T47D (cell line): ENCODE measurements at places on chromosomes 1 and 21.
A peak's percentile ranks its signal among the peaks of the same experiment; 100 is the strongest.

DNA sequence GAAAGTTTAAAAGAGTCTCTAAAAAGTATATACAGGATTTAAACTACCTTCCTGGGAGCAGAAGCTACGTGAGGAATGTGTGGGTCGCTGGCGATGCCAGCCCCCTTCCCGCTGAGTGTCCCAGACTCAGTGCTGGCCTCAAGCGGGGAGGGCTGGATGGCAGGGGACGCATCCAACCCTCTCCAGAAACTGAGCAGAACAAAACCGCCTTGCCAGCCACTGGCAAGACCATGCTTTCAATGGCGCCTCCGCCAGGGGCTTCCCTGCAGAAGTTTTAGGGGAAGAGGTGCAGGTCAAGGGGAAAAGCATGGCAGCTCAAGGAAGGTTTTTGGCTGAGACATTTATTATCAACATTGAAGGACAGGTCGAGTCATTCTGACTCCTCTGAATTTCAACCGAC, 26.1 kb downstream of the NADK start:
- DNase-seq = no peak

DNA sequence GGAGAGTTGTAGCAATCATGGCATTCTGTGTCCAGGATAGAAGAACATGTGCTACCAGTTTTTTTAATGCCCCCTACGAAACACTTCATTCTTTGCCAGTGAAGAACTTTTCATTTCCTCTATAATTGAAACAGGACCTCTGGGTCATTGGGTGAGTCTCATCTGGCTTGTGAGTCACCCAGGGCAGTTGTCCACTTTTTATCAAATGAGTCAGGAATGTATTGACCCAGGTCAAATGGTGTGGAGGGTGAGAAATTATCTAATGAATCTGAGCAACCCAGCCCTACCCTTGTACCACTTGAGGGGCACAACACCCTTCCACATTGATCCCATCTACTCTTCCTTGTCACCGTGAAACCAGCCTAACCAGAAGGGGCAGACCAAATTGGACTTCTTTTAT, 417.3 kb upstream of the PROX1 start:
- no peak for DNase-seq

DNA sequence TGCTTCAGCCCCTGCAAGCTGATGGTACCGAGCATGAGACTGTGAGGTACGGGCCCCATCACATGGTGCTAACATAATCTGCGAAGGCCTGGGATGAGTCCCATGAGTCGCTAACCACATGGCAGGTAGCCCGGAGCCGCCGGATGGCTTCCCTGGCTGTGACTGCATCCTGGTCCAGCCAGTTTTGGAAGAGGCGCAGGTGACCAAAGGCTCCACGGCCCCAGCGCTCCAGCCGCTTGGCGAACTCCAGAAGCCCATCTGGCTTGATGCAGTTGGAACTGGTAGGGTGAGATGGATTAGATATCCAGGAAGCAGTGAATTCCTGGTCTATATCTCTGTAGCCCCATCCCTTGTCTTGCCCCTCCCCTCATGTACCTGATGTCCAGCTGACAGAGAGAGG, 24.6 kb downstream of the LRRC41 start:
- DNase-seq = no peak

GRCh38 chr1:115771847-115772457, 3.4 kb upstream of the CASQ2 start:
- DNase-seq = peak; percentile 50

- DNase-seq = no peak
Observed at GRCh38 chr1:223189903-223190724, 47.1 kb upstream of the TLR5 start.

- no peak for DNase-seq
Observed at GRCh38 chr1:117106478-117106877, 15.1 kb downstream of the TRIM45 start.
